ENCODE measurements at places on chromosomes 6 and 20. TPM values are rescaled to one million over a fixed set of nuclear protein-coding genes. Genes with fewer than 3 reads are reported as not detected.

Gene SOBP
- not detected for total RNA-seq

GRCh38 chr6:148110925-148111324 is 231.7 kb upstream of the SASH1 start:
- H3K27me3 ChIP-seq, result no peaks in the 10 kb centered on the region
- no peaks in the 10 kb centered on the region for H3K4me1 ChIP-seq
- H3K4me3 ChIP-seq, result no peak overlapping the region

DNA sequence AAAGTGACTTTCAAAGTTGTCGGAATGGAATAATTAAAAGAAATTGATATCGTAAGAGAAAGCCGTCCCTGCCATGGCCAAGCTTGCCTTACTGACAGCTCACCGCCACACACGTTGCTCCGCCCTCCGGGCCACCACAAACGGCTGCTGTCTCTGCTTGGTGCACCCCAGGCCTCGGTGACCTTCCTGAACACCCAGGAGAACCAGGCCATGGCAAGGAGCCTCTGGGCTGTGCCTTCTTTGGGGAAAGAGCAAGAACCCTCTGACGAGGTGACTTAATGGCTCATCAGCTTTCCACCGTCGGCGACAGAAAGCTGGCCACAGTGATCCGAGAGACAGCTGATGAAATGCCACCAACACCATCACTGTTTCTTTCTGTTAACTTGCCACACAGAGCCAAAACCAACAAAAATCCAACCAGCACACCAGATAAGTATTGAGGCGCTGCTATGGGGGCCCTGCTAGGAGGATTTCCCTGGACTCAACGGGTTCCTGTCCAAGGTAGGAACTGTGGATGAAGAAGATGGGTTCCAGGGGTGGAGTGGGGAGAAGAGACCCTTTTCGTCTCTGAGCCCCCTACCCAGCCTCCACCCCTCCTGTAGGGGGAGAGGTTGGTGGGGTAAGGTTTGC is 61.4 kb downstream of the NPEPL1 start:
- DNase-seq, result no peak
- no peaks in the 10 kb centered on the region for H3K36me3 ChIP-seq
- H3K4me1 ChIP-seq, result no peaks in the 10 kb centered on the region
- H3K27ac ChIP-seq, result no peak overlapping the region
- no peak overlapping the region for H3K4me3 ChIP-seq
- no peaks in the 10 kb centered on the region for H3K27me3 ChIP-seq

Gene NKAIN2
- not detected for total RNA-seq

GRCh38 chr6:166361077-166361429 is 18.7 kb upstream of the SFT2D1 start:
- no peak overlapping the region for H3K27ac ChIP-seq
- H3K4me1 ChIP-seq, result no peaks in the 10 kb centered on the region
- H3K27me3 ChIP-seq, result peaks cover 13% of the 10 kb centered on the region
- DNase-seq, result no peak

- no peaks in the 10 kb centered on the region for H3K36me3 ChIP-seq
- no peaks in the 10 kb centered on the region for H3K27me3 ChIP-seq
- DNase-seq, result no peak
- no peak overlapping the region for H3K4me3 ChIP-seq
- H3K27ac ChIP-seq, result no peak overlapping the region
- H3K4me1 ChIP-seq, result no peaks in the 10 kb centered on the region
Observed at GRCh38 chr6:94196891-94197290, 777.5 kb upstream of the EPHA7 start.

GRCh38 chr6:107337191-107337741 is 122.1 kb downstream of the PDSS2 start:
- no peaks in the 10 kb centered on the region for H3K4me1 ChIP-seq
- no peak overlapping the region for H3K27ac ChIP-seq
- no peak for DNase-seq
- no peaks in the 10 kb centered on the region for H3K36me3 ChIP-seq

DNA sequence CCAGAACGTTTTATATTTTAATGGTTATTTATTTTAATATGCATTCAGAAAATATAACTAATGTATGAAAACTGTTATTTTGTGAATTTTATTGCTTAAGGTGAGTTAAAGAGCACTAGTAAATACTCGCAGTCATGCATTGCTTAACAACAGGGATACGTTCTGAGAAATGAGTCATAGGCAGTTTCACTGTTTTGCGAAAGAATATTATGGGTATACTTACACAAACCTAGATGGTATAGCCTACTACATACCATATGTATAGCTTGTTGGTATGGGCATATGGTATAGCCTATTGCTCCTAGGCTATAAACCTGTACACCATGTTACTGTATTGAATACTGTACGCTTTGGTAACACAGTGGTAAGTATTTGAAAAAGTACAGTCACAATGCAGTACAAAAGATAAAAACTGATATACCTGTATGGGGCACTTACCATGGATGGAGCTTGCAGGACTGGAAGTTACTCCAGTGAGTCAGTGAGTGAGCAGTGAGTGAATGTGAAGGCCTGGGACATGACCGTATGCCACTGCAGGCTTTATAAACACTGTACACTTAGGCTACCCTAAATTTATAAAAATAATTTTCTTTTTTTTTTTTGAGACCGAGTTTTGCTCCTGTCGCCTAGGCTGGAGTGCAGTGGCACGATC is 38.5 kb downstream of the ARFGEF2 start:
- no peak for DNase-seq
- no peaks in the 10 kb centered on the region for H3K4me1 ChIP-seq
- H3K27me3 ChIP-seq, result no peaks in the 10 kb centered on the region
- peaks cover 42% of the 10 kb centered on the region for H3K36me3 ChIP-seq

DNA sequence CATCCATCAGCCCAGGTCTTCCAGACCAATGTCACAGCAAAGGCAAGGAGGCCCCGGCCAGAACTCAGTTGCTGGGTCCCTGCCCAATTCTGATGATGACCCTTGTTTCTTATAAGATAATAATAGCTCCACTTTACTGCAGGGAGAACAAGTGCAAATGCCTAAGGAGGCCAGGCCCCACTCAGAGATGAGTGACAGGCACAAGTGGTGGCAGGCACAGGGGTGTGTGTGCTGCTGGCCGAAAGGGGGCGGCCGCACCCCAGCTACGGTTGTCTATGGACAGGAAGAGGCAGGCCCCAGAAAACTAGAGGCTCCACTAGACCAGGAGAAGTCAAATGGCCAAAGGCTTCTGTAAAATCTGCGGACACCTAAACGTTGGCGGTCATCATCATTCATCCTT is 28.6 kb downstream of the GNAS-AS1 start:
- H3K27me3 ChIP-seq, result no peaks in the 10 kb centered on the region
- no peak overlapping the region for H3K27ac ChIP-seq
- H3K4me1 ChIP-seq, result no peaks in the 10 kb centered on the region
- no peak overlapping the region for H3K4me3 ChIP-seq
- no peaks in the 10 kb centered on the region for H3K36me3 ChIP-seq

Gene RSPH4A
- total RNA-seq, result 0.52 TPM

DNA sequence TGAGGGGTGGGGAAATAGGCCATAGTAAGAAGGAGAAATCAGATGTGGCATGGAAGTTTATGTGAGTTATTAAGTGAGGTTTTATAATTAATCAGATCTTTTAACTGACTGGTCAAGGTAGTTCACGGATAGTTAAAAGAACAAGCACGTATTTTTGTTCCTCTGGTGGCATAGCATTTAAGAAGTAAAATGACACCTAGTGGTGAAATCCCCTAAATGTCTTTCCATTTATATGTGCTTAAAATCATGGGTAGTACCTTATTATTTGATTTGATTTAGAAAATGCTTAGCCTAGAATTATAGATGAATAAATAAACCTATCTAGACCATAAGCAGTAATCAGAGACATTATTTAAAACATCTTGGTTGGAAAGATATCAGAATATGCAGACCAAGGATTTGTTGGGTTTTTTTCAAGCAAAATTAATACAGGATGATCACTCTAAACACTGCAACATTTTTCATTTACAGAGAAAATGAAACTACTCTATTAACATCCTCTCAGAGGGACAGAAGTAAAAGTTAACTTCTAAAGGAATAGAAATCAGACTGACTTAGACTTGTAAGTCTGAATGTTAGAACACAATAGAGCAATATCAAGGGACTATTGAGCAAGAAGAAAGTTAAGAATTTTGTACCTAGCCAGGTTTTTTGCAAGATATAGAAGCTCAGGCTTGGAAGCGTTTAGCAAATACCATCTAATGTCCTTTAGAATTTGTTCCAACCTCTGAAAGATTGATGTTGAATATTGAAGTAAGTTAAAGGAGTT is 81.1 kb downstream of the STXBP5 start:
- DNase-seq, result peak; percentile 57
- H3K4me3 ChIP-seq, result no peak overlapping the region
- no peaks in the 10 kb centered on the region for H3K27me3 ChIP-seq
- peaks cover 3% of the 10 kb centered on the region for H3K4me1 ChIP-seq

DNA sequence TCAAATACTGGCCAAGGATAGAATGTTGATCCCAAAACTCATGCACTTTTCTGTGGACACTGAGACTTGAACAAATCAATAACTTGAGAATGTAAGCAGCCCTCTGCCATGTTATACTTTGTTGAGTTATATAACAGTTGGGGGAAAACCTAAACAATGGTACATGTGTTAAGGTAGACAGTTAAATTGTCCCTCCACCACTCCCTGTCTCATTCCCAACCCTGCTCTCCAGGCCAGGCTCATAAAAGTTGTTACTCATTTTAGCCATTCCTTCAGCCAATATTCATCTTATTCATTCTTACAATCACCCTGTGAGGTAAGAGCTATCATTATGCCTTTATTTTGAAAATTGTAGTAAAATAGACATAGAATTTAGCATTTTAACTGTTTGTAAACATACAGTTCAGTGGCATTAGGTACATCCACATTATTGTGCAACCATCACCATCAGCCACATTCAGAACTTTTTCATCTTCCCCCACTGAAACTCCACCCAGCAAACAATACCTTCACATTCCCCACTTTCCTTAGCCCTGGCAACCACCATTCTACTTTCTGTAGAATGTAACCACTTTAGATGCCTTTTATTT is 38.2 kb upstream of the IER3 start:
- H3K36me3 ChIP-seq, result no peaks in the 10 kb centered on the region
- no peak overlapping the region for H3K27ac ChIP-seq
- no peak overlapping the region for H3K4me3 ChIP-seq
- H3K4me1 ChIP-seq, result no peaks in the 10 kb centered on the region
- H3K27me3 ChIP-seq, result no peaks in the 10 kb centered on the region
- no peak for DNase-seq

Gene LINC00237
- not detected for total RNA-seq

- H3K4me1 ChIP-seq, result no peaks in the 10 kb centered on the region
- DNase-seq, result no peak
- H3K4me3 ChIP-seq, result no peak overlapping the region
- no peaks in the 10 kb centered on the region for H3K36me3 ChIP-seq
Observed at GRCh38 chr6:167690931-167691330, 135.8 kb upstream of the AFDN start.

GRCh38 chr6:56759521-56759920 is 116.8 kb upstream of the DST start:
- H3K27me3 ChIP-seq, result no peaks in the 10 kb centered on the region
- no peak for DNase-seq
- no peak overlapping the region for H3K27ac ChIP-seq
- H3K36me3 ChIP-seq, result no peaks in the 10 kb centered on the region
- H3K4me1 ChIP-seq, result no peaks in the 10 kb centered on the region

DNA sequence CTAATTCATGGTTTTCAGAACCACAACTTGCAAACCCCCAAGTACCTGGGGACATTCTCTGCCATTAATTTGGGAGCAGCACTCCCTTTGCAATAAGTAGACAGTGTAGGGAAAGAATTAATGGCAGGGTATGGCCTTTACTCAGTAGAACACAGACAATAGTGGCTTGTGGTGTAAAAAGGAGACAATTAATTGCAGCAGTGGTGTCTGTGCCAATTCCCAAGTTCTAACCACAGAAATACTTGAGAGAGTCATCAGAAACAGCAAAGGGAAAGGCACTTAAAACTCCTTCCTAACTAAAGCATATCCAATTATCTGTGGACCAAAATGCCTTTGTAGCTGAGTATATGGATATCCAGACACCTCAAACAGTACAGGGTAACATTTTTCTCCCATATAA is 257.6 kb upstream of the POU3F2 start:
- no peak overlapping the region for H3K4me3 ChIP-seq
- no peaks in the 10 kb centered on the region for H3K4me1 ChIP-seq
- H3K27ac ChIP-seq, result no peak overlapping the region
- H3K36me3 ChIP-seq, result no peaks in the 10 kb centered on the region
- H3K27me3 ChIP-seq, result no peaks in the 10 kb centered on the region

DNA sequence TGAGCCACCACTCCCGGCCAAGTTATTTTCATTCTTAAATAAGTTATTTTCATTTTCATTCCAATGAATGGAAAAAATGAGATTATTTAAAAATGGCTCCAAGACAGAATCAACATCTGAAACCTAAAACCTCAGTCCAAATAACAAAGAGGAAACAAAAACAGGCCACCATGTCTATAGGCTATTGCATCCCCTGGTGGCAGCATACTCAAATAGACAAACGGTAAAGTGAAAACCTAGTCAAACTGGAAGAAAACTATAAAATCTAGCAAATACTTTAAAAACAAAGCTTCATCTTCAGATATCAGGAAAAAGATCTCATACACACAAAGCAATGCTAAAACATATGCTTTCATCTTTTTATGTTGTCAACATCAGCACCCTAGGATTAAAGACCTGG is 20.9 kb downstream of the IL17A start:
- H3K36me3 ChIP-seq, result no peaks in the 10 kb centered on the region
- no peak overlapping the region for H3K27ac ChIP-seq
- no peak for DNase-seq
- peaks cover 2% of the 10 kb centered on the region for H3K27me3 ChIP-seq
- H3K4me1 ChIP-seq, result no peaks in the 10 kb centered on the region

DNA sequence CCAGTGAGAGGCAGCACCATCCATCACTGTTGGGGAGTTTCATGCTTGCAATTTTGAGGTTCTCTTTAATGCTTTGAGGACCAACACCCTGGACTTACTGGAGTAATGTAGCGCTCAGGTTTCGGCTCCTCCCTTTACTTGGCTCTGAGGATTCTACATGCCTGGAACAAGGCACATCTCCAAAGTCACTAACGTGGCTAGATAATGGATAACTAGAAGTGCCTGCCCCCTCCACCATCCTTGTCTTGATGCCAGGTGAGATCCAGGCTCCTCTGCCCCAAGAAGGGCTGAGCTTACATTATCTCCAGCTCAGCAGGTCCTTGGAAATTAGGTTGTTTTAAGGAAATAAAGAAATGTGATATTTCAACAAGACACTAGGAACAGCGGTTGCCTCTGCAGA is 75.5 kb upstream of the ZNFX1 start:
- peaks cover 5% of the 10 kb centered on the region for H3K27me3 ChIP-seq
- DNase-seq, result no peak
- H3K36me3 ChIP-seq, result no peaks in the 10 kb centered on the region
- no peak overlapping the region for H3K4me3 ChIP-seq
- no peaks in the 10 kb centered on the region for H3K4me1 ChIP-seq
- H3K27ac ChIP-seq, result no peak overlapping the region

Gene KCNK16
- total RNA-seq, result not detected

Gene ETV7
- total RNA-seq, result 6.3 TPM

GRCh38 chr6:47276377-47276776 is 33.3 kb downstream of the TNFRSF21 start:
- no peaks in the 10 kb centered on the region for H3K4me1 ChIP-seq
- no peak for DNase-seq
- H3K4me3 ChIP-seq, result no peak overlapping the region
- no peaks in the 10 kb centered on the region for H3K36me3 ChIP-seq
- no peak overlapping the region for H3K27ac ChIP-seq

Data from CD4-positive, CD25-positive, alpha-beta regulatory T cell (primary cell).